Osteoblast (primary cell): ENCODE measurements at places on chromosomes 12 and 14. TPM values are rescaled to one million over a fixed set of nuclear protein-coding genes. Genes with fewer than 3 reads are reported as not detected.

GRCh38 chr12:95440401-95440800 lies 33.6 kb upstream of the METAP2 start:
- no peaks in the 10 kb centered on the region for H3K4me1 ChIP-seq
- no peak overlapping the region for H3K27ac ChIP-seq
- no peaks in the 10 kb centered on the region for H3K27me3 ChIP-seq
- no peak for DNase-seq

DNA sequence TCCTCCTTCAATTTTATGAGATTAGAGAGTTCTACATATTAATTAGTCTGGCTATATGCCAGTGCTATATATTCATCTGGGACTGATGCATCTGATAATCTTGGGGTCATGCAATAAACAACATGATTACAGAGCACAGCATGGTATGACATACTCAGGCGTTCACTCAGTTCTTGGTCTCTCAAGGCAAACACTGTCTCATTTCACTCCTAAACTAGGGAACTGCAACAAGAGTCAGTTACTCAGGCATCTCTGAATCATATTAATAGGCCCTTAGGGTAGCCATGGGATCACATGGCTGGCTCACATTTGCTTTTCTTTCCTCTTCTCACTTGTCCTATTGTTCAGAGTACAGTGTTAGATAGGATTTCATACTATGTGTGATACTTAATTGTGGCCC lies 91.8 kb upstream of the TMEM260 start:
- H3K27ac ChIP-seq = peak overlapping the region; percentile 67
- peak; percentile 80 for DNase-seq
- peaks cover 14% of the 10 kb centered on the region for H3K4me1 ChIP-seq
- H3K36me3 ChIP-seq = no peaks in the 10 kb centered on the region

DNA sequence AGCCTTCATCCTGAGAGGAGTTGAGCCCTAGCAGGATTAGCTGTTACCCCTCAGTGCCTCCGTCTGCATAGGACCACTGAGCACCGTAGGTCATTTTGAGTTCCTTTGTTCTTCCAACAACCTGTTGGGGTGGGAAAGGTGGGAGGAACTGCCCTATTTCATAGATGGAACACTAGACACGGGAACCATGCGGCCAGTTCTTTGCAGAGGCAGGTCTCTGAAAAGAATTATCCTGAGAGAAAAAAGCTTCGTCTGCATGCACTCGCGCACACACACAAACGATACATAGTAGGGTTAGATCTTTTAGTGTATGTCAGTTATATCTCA lies 28.5 kb downstream of the TRAFD1 start:
- peaks cover 51% of the 10 kb centered on the region for H3K36me3 ChIP-seq
- no peak for DNase-seq
- H3K4me1 ChIP-seq = no peaks in the 10 kb centered on the region

DNA sequence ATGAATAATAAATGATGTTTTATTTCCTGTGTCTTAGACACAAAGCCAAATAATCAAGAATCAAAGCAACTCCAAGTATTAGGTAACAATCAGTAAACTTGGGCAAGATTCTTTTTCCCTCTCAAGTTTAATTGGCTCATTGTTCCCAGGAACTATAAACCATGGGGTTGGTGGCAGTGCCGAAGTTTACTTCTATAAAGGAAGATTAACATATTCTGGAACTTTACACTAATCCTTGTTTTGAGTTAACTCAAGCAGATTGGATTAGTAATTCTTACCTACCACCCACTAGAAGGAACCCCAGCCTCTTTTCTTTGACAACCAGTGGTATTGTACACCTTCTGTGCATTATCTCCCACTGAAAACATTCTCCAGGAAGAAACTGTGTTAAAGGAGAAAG lies 197.1 kb downstream of the EXOC5 start:
- H3K4me1 ChIP-seq = no peaks in the 10 kb centered on the region
- DNase-seq = no peak
- H3K27me3 ChIP-seq = no peaks in the 10 kb centered on the region
- no peak overlapping the region for H3K27ac ChIP-seq
- H3K36me3 ChIP-seq = no peaks in the 10 kb centered on the region
- no peak overlapping the region for H3K4me3 ChIP-seq

- peaks cover 49% of the 10 kb centered on the region for H3K4me1 ChIP-seq
- no peaks in the 10 kb centered on the region for H3K36me3 ChIP-seq
- no peak overlapping the region for H3K4me3 ChIP-seq
- DNase-seq = no peak
- no peaks in the 10 kb centered on the region for H3K27me3 ChIP-seq
Observed at GRCh38 chr12:68406911-68407310, 74.7 kb upstream of the MDM1 start.

- H3K27ac ChIP-seq = no peak overlapping the region
- H3K36me3 ChIP-seq = no peaks in the 10 kb centered on the region
- DNase-seq = no peak
- H3K27me3 ChIP-seq = no peaks in the 10 kb centered on the region
Observed at GRCh38 chr14:89360277-89360676, 56.8 kb downstream of the FOXN3 start.

DNA sequence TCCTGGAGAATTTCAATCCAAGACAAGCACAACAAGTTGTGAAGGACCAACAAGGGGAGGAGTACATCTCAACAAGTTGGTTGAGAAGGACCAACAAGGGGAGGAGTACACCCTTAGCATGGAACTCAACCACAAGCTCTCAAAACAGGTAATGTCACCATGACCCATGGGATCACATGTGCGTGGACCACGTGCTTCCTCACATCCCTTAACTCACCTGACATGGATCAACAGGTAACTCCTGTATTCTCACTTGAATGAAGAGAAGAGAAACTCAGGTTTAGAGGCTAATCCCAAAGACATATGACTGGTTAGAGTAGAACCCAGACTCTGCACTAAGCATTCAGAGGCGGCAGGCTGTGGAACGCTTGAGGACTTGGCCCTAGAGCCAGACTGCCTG lies 6.2 kb downstream of the CRACR2A start:
- H3K27me3 ChIP-seq = no peaks in the 10 kb centered on the region
- H3K36me3 ChIP-seq = no peaks in the 10 kb centered on the region
- peaks cover 20% of the 10 kb centered on the region for H3K4me1 ChIP-seq
- H3K27ac ChIP-seq = no peak overlapping the region
- DNase-seq = no peak
- no peak overlapping the region for H3K4me3 ChIP-seq

OR10A7 gene
- not detected in 2 replicates for total RNA-seq

FAM181A gene
- total RNA-seq = not detected in 2 replicates

KLHDC1 gene
- total RNA-seq = 2.9 and 4.7 TPM in 2 replicates

GCN1 gene
- 103 and 143 TPM in 2 replicates for total RNA-seq
